Activated CD8-positive, alpha-beta memory T cell treated with anti-CD3 and anti-CD28 coated beads, Interleukin-2, amount 10 ng/mL, durations not matched to agents 7 days and 5 days (primary cell): ENCODE measurements at places on chromosomes 13 and 19. TPM values are rescaled to one million over a fixed set of nuclear protein-coding genes. Genes with fewer than 3 reads are reported as not detected.

The CEACAM7 gene
- not detected for total RNA-seq

The HIF3A gene
- total RNA-seq, result not detected

GRCh38 chr13:37209621-37210580 lies 104.4 kb upstream of the CSNK1A1L start:
- no peak for DNase-seq

- no peak for DNase-seq
These were observed 75.9 kb downstream of the TNFSF11 start for GRCh38 chr13:42649831-42650230.

The FXYD7 gene
- total RNA-seq, result 1.1 TPM

GRCh38 chr19:32889137-32889934 lies 19.8 kb upstream of the SLC7A9 start:
- no peak for DNase-seq

DNA sequence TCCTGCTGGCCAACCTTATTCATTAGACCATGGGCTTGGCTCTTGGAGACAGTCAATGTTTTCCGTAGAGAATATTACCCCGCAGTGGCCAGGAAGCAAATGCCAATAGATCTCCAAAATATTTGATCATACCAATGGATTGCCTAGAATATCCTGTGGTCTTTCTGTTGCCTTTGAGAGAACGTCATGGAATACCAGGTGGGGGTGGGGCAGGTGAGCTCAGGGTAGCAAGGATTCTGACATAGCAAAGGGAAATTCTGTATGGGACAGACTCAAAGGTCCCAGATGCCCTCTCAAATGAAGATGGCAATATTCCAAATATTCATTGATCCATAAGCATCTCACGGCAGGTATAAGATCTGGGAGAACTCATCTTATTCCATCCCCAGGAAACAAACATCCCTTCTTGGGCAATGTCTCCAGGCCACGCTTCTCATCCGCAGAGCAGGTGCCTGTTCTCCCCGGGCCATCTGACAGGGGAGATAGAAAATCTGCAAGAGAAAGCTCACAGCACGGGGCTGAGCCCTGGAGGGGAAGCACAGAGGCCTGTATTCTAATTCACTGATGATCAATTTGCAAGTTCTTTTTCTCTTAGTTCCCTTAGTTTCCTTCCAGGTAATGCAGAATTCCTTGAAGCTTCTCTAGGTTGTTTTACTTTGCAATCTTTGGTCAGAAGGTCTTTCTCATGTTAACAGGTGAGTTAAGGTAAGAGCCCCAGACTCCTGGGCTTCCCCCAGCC lies 69.6 kb upstream of the TSHZ3 start:
- DNase-seq, result no peak

- no peak for DNase-seq
These were observed 51.3 kb downstream of the GPALPP1 start for GRCh38 chr13:45040622-45041021.
